ENCODE measurements at places on chromosomes 2 and 18.

DNA sequence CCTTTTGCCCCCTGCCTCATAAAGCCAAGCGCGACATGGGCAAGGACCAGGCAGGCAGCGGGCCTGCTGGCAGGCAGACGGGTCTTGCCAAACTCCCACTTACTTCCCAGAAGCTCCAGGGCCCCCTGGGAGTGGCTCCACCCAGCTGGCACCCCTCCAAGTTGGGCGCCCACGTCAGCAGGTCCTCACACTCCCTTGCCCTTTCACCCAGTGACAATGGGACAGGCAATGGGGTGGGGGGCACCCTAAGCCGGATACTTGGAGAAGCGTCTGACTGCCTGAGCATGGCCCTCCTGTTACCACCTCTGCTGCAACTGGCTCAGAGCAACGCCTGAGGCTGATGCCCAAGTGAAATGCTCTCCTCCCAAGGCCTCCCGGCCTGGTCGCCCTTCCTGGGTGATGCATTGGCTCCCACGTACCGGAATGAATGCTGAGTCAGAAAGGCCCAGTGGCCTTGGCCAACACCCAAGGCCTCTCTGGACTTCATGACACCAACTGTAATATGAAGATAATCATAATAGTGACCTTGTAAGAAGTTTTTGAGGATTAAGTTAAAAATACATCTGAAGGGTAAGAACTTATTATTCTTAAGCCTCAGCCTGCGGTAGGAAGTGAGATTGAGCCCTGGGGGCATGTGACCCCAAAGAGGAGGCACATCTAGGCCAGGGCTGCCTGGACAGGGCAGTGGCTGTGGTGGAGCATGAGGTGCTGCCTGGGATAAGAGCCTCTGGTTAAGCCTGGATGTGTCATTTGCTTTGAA lies 31.6 kb downstream of the KCNK3 start:
- ATAC-seq, result peak; percentile 46

DNA sequence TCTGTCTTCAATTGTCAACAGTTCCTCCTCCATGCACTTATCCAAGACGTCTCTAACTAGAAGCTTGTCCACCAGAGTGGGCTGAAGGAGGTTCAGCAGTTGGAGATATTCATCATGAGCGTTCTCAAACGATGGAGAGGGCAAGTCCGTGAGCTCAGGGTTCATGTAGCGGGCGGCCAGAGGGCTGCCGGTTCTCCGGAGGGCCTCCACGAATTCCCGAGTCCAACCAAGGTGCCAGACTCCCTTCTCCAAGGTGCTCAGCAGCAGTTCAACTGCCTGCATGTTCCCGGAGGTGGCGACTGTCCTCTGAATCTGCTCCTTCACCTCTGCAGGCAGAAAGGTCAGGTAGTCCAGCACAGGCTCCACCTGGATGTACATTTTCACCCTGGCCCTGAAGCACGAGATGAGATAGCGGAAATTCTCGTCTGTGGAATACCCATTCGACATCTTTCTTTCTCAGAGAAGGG lies 590 bp downstream of the IFIH1 start:
- peak; percentile 34 for ATAC-seq

- no peak for ATAC-seq
These were observed 24.1 kb upstream of the VWC2L start for GRCh38 chr2:214386720-214387119.

- ATAC-seq, result no peak
These were observed 44.8 kb upstream of the ARHGAP25 start for GRCh38 chr2:68689553-68690537.

GRCh38 chr18:39350945-39351344 lies 1785.3 kb upstream of the CELF4 start:
- ATAC-seq, result no peak

DNA sequence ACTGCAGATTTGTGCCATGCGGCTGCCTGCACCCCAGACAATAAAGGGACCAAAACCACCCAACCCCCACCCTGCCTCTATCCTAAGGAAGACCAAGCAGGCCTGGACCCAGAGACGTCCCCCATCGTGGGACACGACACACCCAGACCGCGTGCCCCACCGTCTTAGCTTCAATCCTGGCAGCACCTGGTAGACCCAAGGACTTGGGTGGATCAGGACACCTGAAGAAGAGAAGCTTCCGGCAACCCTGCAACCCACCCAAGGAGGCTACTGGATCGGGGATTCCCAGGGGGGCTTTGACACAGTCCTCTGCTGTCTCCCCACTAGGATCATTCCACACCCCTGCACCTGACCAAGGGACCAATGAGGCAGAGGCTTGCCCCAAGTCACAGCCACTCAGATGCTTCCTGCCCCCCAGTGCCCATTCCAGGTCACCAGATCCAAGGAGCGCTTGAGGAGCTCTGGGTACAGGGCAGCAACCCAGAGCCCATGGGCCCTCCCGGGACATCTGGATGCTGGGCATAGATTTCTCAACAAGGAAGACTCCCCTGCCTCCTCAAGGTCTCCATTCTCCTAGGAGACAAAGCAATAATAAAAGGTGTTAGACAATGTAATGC lies 3.6 kb downstream of the ALPI start:
- ATAC-seq, result no peak

- no peak for ATAC-seq
These were observed 8.3 kb upstream of the ZC3H15 start for GRCh38 chr2:186477790-186478189.

DNA sequence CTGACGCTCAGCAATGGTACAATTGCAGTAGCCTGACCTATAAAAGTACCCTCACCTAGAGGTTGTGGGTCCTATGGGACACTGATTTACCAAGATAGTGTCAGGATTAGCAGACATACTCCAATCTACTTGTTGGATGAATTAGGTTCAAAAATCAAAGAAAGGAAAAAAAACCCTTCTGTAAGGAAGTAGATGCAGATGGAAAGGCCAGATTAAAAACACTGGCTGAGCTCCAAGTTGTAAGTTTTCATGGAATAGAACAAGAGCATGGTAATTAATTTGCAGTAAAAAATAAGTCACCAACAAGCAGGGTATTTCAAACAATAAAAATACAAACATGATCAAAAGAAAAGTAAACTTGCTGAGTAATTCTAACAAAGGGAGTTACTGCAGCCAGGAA lies 26.4 kb downstream of the IDH1 start:
- no peak for ATAC-seq

- ATAC-seq, result peak; percentile 34
These were observed 16.2 kb downstream of the PSTPIP2 start for GRCh38 chr18:46055838-46056230.

DNA sequence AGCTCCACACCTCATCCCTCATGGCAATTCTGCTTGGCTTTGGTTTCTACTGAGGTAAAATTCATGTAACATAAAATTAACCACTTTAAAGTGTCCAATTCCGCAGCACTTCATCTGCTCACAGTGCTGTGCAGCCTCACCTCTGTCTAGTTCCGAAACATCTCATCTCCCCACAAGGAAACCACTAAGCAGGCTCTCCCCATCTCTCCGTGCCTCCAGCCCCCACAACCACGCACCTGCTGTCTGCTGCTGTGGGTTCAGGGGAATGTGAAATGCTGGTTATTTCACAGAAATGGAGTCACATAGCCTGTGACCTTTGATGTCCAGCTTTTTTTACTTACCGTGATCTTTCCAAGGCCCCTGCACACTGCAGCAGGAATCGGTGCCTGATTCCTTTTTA lies 7.7 kb upstream of the GPC1 start:
- no peak for ATAC-seq

GRCh38 chr2:241906826-241907570 lies 37.5 kb downstream of the RTP5 start:
- no peak for ATAC-seq

GRCh38 chr18:64365106-64365505 lies 216.2 kb upstream of the LINC00305 start:
- no peak for ATAC-seq

DNA sequence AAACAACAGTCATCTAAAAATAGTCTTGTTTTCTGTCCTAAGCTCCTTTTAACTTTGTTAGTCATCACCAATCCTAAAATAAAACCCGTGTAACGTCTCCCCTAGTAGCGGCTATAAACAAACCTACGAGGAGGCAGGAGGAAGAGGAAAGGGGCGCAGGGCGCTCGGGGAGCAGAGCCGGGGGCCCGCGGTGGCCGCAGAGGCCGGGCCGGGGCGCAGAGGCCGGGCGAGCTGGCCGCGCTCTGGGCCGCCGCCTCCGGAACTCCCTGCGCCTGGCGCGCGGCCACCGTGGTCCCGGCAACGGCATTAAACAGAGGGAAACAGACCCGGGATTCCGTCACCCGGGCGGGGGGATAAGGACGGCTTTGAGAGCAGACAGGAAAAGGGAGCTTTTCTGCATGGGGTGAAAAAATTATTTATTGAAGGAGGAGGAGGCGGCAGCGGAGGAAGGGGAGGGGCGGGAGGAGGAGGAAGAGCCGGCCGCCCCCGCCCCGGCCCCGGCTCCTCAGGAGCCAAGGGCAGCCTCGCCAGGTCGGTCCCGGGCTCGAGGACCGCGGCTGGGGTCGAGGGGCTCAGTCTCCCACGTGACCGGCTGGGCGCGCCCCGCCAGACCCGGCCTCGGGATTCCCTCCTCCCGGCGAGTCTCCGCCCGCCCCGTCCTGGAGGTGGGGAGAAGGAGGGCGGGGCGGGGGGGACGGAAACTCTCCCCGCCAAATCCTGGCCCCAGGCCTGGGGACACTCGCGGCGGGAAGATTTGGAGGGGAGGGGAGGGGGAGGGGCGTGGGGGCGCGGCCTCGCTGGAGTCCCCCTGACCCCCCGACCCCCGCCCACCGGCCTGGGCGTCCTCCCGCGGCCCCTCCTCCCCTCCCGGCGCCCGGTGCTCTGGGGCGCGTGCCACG lies 1.8 kb upstream of the NFATC1 start:
- ATAC-seq, result peak; percentile 57

GRCh38 chr2:15795426-15795825 lies 144.9 kb upstream of the MYCN start:
- ATAC-seq, result peak; percentile 35

GRCh38 chr2:174013315-174013751 lies 48.2 kb upstream of the SP3 start:
- no peak for ATAC-seq

- no peak for ATAC-seq
These were observed 134.9 kb upstream of the KYNU start for GRCh38 chr2:142742371-142743214.

DNA sequence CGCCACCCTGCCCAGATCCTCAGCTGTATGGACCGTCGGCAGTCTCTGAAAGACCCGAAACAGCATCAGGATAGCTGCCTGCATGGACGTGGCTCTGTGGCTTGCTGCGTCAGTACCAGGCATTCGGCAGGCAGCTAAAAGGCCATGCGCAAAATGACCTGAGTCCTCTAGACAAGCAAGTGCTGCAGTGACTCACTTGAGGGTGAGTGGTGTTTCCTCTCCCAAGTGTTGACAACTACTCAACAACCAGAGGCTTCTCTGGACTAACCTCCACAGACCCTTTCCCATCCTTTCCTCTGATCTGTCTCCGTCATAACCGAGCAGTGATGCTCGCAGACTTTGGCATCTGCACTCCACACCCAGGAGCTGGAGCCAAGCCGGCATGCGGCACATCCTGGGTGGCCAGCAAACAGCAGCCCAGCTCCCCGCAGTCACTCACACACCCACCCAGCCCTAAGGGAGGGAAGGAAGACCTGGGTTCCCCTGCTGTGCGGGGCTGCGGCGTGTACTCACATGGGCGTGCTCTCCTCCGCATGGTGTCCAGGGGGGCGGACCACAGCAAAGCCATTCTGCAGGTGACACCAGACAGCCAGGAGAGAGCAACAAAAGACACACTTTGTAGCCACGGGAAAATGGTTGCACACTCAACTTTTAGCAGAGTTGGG lies 239.3 kb downstream of the TWIST2 start:
- ATAC-seq, result no peak

GRCh38 chr2:235608200-235608887 lies 114.5 kb downstream of the AGAP1 start:
- ATAC-seq, result no peak

DNA sequence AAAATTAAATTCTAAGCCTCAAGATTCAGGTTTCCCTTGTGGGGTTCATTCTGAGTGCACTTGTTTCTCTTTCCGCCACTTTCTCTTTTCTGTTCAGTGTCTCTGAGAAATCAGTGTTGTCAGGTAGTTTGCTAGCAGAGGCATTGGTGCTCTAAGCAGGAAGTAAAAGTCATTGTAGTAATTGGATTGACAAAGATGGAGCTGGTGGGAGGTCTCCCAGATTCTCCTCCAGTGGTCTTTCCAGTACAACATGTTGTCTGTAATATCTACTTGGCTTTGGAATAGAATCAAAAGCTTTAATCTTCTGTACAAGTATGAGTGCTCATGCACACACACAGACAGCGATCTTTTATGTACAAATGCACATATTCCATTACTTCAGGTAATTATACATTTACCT lies 135.6 kb downstream of the KLHL14 start:
- ATAC-seq, result no peak

DNA sequence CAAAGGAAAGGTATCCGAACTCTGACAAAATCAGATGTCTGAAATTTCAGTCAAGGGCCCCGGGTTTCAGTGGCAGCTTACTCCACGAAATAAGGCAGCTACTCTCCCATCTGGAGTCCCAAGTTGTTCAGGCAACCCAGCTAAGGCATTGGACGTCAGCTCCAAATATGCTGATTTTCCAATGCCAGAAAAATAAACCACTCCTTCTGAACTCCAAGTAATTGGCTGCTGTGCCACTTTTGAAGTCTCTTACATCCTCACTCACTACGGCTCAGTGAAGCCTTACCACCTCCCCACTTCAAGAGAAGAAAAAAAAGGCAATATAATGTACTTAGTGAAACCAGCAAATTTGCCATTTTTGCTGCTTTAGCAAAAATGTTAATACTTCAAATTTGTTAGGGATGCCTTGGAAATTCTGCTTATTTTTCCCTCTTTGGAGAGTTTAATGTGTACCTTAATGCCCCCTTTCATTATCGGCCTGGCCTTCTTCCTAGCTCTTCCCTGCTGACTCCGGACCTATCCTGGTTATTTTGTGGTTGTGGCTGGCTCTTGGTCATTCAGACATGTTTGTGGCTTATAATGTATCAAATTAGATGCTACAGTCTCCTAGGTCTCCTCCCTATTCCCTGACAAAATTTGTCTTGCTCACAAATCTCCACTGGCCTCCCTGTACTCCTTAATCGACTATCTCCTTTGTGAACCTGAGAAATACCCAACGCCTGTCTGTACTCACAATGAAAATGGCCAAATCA lies 589.2 kb upstream of the ZEB2 start:
- ATAC-seq, result no peak

DNA sequence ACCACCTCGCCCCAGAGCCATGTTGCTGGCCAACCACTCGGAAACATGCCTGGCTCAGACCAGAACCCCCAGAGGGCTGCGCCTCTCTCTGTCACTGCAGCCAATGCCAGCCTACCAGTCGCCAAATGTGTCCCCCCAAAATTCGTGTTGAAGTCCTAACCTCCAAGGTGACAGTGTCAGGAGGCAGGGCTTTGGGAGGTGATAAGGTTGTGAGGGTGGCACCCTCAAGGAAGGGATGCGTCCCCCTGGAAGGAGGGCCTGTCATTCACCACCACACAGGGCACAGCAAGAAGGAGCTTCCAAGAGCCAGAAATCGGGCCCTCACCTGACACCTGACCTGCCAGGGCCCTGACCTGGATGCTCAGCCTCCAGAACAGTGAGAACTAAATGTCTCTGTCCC lies 291.9 kb upstream of the SALL3 start:
- no peak for ATAC-seq

- ATAC-seq, result no peak
These were observed 138.7 kb downstream of the PTGR3 start for GRCh38 chr18:75070235-75070624.

- ATAC-seq, result no peak
These were observed 377.2 kb downstream of the SOX11 start for GRCh38 chr2:6069381-6069780.

GRCh38 chr2:45610281-45611019 lies 617 bp downstream of the SRBD1 start:
- peak; percentile 87 for ATAC-seq
